Foreskin melanocyte (primary cell): ENCODE measurements at places on chromosomes 1 and 21.
A peak's percentile ranks its signal among the peaks of the same experiment; 100 is the strongest.

GRCh38 chr1:217402301-217402700 is 228.6 kb downstream of the GPATCH2 start:
- no peak for DNase-seq

DNA sequence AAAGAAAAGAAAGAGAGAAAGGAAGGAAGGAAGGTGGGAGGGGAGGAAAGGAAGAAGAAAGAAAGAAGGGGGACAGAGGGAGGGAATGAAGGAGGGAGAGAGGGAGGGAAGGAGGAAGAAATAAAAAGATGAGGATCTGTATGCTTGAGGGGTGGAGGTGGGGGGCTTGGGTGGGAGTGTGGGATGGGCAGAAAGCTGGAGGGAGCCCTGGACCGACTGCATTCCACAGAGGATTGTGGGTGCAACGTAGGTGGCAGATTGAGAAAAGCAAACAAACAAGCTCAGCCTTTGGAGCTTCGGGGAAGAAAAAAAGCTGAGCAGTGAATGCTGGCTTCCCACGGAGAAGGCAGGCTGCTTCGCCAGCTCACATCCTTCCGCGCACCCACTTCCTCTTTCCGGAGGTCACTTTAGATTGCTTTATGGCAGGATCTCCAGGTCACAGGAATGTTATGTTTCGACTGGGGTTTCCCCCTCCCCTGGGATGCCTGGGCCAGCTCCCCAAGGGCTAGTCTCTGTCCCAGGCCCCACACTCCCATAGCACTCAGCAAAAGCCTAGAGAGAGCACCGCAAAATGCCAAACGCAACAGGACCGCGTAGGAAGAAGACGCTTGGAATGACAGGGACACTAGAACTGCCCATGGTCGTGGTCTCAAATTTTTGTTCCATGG is 20.7 kb upstream of the LGALS8 start:
- DNase-seq = peak; percentile 51

GRCh38 chr1:191561276-191561675 is 597.0 kb upstream of the RGS18 start:
- no peak for DNase-seq

DNA sequence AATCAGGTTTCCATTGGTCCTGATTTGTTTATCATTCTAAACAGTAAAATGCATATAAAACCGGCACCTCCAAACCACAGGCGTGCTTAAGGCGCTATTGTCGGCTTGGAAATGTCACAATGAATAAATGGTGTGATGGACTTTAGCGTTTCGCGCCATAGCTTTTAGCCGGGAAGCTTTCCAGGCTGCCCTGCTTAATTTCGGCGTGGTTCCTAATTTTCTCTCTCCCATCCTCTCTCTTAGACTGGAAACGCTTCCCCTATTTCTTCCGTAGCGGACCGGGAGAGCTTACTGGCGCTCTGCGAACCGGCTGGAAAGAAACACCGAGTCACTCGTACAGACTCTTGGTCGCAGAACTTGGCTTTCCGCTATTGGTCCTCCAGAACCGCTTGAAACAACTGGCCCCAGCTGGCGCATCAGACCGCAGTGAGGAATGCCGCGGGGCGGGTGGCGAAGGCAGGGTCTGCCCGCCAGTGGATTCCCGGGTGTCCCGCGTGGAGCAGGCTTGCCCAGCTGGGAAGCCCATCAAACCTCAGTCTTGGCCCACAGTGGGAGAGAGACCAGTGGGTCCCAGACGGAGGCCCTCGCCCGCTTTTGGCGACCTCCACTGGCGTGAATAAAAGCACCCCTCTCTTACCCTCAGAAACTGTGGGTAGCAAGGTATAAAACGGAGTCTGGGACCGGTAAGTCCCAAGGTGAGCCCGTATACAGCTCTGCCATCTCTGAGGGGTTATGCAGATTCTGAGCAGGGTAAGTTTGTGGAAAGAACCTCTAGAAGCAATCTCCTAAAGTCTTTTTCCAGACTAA is 4.0 kb upstream of the LHX8 start:
- no peak for DNase-seq

- no peak for DNase-seq
These were observed 1.7 kb downstream of the ANP32E start for GRCh38 chr1:150234309-150234565.

DNA sequence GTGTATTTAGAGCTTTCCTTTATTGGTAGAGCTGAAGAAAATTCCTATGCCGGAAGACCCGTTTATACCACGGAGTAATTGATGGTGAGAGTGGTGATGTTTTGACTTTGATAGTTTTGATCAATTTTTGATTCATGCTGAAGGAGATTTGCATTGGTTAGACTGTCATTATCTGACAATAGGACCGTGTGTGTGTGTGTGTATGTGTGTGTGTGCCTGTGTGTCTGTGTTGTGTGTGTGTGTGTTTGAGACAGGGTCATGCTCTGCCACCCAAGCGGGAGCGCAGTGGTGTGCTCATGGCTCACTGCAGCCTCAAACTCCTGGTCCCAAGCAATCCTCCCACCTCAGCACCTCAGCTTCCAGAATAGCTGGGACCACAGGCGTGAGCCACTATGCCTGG is 9.6 kb downstream of the FMN2 start:
- DNase-seq = no peak

GRCh38 chr1:2496746-2497145 is 20.7 kb downstream of the PLCH2 start:
- no peak for DNase-seq

- no peak for DNase-seq
These were observed 800 bp upstream of the MMP23B start for GRCh38 chr1:1630965-1631781.

DNA sequence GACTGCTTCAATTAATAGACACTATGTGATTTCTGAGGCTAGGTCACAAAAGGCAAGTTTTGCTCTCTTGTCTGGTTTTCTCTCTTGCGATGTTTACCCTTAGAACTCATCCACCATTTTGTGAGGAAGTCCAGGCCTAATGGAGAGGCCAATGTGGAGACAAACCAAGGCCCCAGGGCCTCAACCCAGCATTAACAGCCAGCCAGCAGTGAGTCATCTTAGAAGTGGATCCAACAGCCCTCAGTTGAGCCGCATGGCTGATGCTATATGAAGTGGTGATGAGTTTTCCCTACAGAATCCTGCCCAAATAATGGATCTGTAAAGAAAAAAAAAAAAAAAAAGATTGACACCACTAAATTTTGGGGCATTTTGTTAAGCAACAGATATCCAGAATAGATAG is 95.1 kb downstream of the DNTTIP2 start:
- peak; percentile 50 for DNase-seq

- peak; percentile 60 for DNase-seq
These were observed at the start of gene CAPN2 for GRCh38 chr1:223712194-223712849. Gene CAPN2, plus strand, starts transcription at chr1:223712539. Its CDS starts 102 bp downstream, at chr1:223712641.

DNA sequence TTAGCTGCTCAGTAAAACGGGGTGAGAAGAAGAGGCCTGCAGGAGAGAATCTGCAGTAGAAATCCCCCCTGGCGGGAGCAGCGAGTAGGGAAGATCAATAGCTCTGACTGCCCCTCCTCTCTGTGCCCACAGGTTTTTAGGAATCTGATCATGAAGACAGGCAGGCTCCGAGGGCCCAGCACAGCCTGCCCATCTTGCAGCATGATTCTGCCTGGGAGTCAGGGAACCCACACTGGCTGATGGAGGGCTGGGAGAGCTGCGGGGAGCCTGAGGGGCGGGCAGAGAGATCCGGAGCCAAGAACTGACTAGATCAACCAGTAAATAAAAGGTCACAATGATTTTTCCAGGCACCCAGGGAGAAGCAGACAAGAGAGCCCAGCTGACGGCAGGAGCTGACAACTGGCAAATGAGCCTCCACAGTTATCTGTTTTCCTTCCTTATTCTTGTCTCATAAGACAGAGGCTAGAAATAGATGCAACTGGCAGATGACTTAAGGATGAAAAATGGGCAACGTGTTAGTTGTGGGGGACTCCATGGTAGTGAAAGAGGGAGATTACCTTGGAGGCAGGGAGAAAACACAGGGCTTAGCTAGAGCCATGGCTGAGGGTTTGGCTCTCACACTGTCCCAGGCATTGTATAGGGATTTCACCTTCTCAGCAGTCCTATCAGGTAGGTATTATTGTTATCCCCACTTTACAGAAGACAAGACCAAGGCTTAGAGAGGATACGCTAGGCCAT is 116.2 kb downstream of the PLXNA2 start:
- no peak for DNase-seq

- DNase-seq = no peak
These were observed 136.9 kb downstream of the SYT14 start for GRCh38 chr1:210074904-210075303.

DNA sequence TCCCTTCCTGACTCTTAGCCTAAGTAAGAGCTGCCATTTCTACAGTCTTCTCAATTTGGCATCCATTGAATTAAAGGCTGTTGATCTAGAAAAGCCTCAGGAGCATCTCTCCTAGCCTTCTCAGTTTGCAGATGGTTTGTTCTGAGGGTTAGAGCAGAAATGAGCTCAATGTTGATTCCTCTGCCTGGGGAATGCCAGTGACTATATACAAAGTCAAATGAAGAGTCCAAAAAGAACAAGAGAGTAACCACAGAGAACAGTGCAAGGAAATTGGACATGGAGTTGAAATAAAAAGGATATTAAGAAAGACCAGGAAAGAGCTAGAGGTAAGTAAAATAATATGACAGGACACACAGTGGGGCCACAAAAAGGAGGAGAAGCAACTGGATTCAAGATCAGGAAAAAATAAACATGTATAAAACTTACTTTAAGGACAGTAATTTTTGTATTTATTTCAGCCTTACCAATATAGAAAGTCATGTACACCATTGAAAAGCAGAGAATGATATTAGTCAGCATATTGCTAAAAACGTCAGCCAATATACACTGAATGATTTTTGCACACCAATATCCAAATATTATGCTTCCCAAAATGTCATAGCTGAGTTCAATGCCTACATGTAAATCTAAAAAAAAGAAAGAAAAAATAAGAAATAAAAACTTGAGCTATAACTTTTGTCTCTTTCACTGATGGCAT is 21.3 kb downstream of the SLC9C2 start:
- no peak for DNase-seq

DNA sequence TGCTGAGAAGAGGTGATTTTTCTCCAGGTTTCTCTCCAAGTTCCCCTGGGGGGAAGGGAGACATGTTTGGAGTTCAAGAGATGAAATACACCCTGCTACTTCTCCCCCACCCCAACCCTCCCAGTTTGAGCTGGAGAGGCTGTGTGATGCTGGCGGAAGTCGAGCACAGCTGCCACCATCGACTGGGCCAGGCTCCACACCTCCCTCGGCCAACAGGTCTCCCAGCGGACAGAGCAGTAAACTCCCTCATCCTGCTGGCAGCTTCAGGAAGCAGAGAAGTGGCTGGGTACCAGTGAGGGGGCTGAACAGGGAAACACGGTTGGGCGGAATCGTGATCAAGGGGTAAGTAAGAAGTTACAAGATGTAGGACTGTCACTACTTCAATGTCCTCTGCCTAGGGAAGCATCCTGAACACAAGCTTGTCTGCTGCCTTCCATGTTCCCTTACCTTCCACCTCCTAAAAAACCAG is 6.6 kb upstream of the NHLH1 start:
- no peak for DNase-seq

DNA sequence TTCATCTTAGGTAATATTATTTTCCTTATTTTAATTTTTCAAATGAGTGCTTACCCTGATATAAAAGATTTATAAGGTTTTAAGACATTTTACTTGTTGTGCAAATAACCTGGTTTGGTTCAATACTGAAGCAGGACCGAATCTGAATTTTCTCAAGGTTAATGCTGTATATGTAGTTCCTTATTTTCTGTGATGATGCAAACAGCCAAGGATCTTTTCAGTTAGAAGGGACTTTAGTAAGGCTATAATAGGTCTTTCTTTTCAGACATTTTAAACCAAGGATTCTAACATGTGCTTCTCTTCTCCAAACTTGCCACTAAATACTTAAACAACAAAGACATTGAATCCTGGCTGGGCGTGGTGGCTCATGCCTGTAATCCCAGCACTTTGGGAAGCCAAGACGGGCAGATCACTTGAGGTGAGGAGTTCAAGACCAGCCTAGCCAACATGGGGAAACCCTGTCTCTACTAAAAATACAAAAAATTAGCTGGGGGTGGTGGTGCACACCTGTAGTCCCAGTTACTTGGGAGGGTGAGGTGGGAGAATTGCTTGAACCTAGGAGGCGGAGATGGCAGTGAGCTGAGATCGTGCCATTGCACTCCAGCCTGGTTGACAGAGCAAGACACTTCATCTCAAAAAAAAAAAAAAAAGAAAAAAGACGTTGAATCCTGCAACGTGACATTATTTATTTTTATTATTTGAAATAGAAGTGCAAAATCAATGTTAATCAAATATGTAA is 3.2 kb upstream of the ARPC5 start:
- no peak for DNase-seq

GRCh38 chr1:223102797-223103533 is 40.1 kb downstream of the TLR5 start:
- DNase-seq = no peak

- DNase-seq = no peak
These were observed 138.8 kb upstream of the NBPF11 start for GRCh38 chr1:148290881-148291280.

DNA sequence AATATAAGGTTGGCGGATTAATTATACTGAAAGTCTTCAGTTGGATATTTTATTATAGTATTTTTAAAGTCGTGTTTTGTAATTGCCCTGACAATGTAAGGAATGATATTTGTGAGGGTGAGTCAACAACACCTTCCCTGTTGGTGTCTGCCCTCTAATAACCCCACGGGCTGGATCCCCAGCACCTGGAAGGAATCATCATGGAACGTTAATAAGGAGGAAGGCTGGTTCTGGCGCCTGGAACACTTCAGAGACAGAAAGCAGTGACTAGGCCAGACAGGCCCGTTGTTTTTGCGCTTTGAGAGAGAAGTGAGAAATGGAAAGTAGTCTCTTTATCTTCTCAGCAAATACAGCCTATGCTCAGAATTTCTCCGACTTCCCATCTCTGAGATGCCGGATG is 31.6 kb downstream of the TEX35 start:
- no peak for DNase-seq

GRCh38 chr1:232686346-232686745 is 56.4 kb upstream of the SIPA1L2 start:
- no peak for DNase-seq

DNA sequence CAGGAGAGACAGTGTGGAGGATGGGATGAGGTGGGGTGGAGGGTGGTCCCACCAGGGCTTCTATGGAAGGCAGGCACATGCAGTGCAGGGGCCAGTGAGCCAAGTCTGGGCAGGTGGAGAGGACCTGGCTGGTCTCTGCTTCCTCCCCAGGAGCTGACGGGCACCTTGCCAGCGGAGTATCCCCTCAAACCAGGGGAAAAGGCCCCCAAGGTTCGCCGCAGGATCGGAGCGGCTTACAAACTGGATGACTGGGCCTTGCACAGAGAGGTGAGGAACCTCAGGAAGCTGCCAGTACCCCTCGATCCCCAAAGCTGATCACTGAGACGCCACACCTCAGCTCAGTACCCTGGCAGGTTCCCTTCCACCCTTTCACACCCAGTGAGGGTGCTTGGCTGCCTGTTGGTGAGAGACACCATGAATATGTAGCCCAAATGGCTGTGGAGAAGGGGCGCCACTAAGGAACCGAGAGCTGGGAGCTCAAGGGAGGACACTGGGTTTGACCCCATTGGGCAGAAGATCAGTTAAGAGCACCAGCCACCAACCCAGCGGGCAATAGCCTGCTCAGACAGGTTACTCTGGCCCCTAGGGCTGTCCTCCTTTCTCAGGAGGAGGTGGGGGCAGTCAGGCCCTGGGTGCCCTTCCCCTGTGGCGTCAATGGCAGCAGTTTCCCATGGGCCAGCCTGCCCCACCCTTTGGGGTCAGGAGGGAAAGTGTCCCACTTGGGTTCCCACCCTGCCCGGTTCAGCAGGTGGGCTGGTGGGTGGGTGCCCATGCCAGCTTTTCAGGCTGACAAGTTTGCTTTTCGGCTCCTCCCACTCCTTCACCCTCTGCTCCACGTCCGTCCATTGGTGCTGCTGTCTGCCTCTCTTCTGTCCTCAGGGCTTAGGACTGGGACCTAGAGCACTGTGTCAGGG is 5.5 kb downstream of the INAVA start:
- no peak for DNase-seq

- no peak for DNase-seq
These were observed 150.0 kb downstream of the MAGI3 start for GRCh38 chr1:113540335-113540734.
